ENCODE measurements at places on chromosomes 3 and 15.

DNA sequence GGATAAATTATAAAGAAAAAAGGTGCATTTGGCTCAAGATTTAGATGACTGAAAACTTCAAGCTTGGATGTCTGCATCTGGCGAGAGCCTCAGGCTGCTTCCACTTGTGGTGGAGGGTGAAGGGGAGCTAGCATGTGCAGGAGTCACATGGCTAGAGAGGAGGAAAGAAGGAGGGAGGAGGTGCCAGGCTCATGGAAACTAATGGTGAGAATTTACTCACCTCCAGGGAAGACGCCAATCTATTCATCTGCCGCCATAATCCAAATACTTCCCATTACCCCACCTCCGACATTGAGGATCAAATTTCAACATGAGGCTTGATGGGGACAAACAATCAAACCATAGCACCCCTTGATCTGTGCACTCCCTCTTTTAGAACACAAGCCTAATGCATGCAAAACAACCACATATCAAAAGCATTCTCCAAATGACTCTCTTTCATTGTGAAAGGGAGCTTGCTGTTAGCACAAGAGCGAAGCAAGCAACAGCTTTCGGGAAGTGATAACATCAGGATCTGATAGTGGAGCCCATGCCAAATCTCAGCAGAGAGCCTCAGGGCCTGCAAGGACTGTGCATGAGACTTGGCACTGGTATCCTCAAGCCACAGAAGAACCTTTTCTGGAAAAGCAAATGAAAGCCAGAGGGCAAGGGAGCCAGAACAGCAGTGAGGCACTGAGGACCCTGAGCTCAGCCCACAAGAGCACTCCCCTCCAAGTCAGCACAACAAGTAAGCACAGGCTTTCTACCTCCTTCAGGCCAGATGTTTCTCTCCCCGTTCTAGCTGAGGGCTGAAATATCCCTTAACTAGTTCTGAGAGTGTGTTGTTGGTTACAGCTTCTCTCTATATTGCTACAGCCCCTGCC is 50.2 kb upstream of the THBS1 start:
- H3K4me1 ChIP-seq, result no peaks in the 10 kb centered on the region
- no peaks in the 10 kb centered on the region for H3K36me3 ChIP-seq
- DNase-seq, result no peak

DNA sequence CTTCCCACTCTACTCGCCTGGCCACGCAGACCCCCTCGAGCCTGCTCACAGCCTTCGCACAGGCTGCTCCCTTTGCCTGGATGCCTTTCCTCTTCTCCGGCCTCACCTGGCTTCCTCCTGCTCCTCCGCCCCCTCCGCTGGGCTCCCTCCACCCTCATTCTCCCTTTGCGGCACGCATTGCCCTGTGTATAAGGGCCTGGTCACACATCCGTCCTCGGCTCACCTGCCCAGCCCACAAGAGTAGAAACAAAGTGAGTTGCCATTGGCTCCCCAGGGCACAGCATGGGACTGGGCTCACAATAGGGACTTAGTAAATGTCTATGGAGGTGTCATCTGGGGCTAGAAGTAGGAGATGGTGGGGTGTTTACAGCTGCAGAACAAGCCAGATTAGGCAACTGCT is 4.2 kb downstream of the PLXND1 start:
- DNase-seq, result no peak
- peaks cover 59% of the 10 kb centered on the region for H3K4me1 ChIP-seq
- no peaks in the 10 kb centered on the region for H3K36me3 ChIP-seq
- H3K4me3 ChIP-seq, result no peak overlapping the region

- no peaks in the 10 kb centered on the region for H3K27me3 ChIP-seq
- H3K4me3 ChIP-seq, result no peak overlapping the region
- peaks cover 18% of the 10 kb centered on the region for H3K4me1 ChIP-seq
- DNase-seq, result no peak
- H3K36me3 ChIP-seq, result no peaks in the 10 kb centered on the region
These were observed 223.6 kb upstream of the TLE3 start for GRCh38 chr15:70321172-70321819.

DNA sequence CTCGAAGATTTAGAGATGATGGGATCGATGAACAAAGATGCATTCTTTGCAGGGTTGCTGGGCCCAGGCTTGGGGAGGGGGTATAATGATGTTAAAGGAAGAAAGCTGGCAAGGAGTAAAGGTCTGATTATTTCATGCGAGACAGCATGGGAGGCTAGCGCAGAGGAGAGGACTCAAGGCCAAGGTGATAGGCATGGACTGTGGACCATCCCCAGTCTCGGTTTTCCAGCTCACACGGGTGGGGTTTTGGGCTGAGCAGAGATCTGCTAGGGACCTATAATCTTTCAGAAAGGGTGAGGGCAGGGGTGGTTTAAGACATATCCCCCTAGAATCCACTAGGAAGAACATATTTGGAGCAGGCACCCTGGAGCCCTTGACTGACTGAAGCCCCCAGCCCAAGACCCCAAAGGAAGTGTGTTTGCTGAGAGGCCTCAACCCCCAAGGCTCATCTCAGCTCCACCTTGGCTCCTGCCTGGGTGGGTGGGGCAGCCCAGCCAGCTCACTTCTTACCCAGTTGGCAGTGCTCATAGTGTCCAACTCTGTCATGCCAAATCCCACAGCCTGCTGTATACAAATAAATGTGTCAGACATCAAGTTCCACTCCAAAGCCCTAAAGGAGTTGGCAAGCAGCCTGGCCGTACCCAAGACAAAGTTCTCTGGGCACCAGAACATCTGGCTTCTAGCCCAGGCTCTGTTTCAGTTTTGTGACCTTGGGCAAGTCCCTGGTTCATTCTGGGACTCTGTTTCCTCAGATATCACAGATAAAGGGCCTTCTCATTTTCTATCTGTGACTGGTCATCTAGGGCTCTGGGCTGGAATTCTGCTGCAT is 17.9 kb downstream of the ACSBG1 start:
- H3K36me3 ChIP-seq, result no peaks in the 10 kb centered on the region
- H3K4me3 ChIP-seq, result no peak overlapping the region
- peaks cover 13% of the 10 kb centered on the region for H3K4me1 ChIP-seq
- no peak overlapping the region for H3K27ac ChIP-seq
- DNase-seq, result no peak
